ENCODE measurements at places on chromosomes 13 and 19. TPM values are rescaled to one million over a fixed set of nuclear protein-coding genes. Genes with fewer than 3 reads are reported as not detected.
A peak's percentile ranks its signal among the peaks of the same experiment; 100 is the strongest.

Gene ABCC4
- total RNA-seq = 11.2 TPM

Gene SF3A2
- 71.2 TPM for total RNA-seq

Gene BAX
- 165 TPM for total RNA-seq

Gene IZUMO2
- total RNA-seq = not detected

Gene SOX1
- total RNA-seq = not detected

Gene MCEMP1
- not detected for total RNA-seq

Gene LILRB4
- not detected for total RNA-seq

Gene CILP2
- total RNA-seq = 12.7 TPM

Gene ANGPTL8
- not detected for total RNA-seq

Gene ZNF180
- total RNA-seq = 4.7 TPM

Gene TRPM4
- total RNA-seq = 53.4 TPM

Gene FARP1
- total RNA-seq = 237 TPM

Gene ZNF221
- 8.7 TPM for total RNA-seq

Gene FGF22
- not detected for total RNA-seq

Gene STAP2
- total RNA-seq = 0.85 TPM

- no peak overlapping the region for H3K4me3 ChIP-seq
- no peak for DNase-seq
- H3K4me1 ChIP-seq = peaks cover 12% of the 10 kb centered on the region
- peaks cover 73% of the 10 kb centered on the region for H3K27me3 ChIP-seq
- no peaks in the 10 kb centered on the region for H3K36me3 ChIP-seq
Observed at GRCh38 chr13:112105244-112105681, 38.3 kb downstream of the SOX1 start.

GRCh38 chr13:25585000-25585399 is 213.2 kb downstream of the ATP8A2 start:
- H3K4me3 ChIP-seq = no peak overlapping the region
- no peaks in the 10 kb centered on the region for H3K4me1 ChIP-seq
- H3K27ac ChIP-seq = no peak overlapping the region

- no peak overlapping the region for H3K27ac ChIP-seq
- no peak for DNase-seq
- peaks cover 43% of the 10 kb centered on the region for H3K4me1 ChIP-seq
- no peak overlapping the region for H3K4me3 ChIP-seq
Observed at GRCh38 chr13:76329004-76329403, 557.2 kb downstream of the KCTD12 start.

DNA sequence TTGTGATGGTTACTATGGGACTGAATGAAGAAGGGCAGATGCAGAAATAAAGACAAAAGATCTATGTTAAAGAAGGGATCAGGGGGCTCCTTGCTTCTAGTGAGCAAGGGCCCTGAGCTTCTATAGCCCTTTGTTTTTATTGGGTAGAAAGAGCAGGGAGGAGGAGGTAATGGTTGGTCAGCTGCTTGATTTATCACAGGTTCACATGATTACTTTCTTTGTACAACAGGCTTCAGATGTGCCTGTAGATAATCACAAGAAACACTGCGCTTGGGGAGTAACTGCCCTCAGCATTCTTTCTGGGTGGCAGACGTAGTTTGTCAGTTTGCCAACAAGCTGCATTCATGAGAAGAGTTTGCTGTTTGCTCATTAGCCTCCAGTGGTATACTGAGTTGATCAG is 4.8 kb upstream of the ZNF439 start:
- no peak overlapping the region for H3K27ac ChIP-seq
- DNase-seq = no peak
- no peak overlapping the region for H3K4me3 ChIP-seq
- H3K27me3 ChIP-seq = no peaks in the 10 kb centered on the region
- H3K4me1 ChIP-seq = peaks cover 3% of the 10 kb centered on the region
- peaks cover 1% of the 10 kb centered on the region for H3K36me3 ChIP-seq

GRCh38 chr13:39641645-39642044 is 13.8 kb upstream of the COG6 start:
- H3K27ac ChIP-seq = no peak overlapping the region
- H3K27me3 ChIP-seq = peaks cover 11% of the 10 kb centered on the region

GRCh38 chr13:30866677-30867076 is 39.4 kb upstream of the MEDAG start:
- H3K27me3 ChIP-seq = no peaks in the 10 kb centered on the region
- no peaks in the 10 kb centered on the region for H3K36me3 ChIP-seq
- H3K4me3 ChIP-seq = no peak overlapping the region

DNA sequence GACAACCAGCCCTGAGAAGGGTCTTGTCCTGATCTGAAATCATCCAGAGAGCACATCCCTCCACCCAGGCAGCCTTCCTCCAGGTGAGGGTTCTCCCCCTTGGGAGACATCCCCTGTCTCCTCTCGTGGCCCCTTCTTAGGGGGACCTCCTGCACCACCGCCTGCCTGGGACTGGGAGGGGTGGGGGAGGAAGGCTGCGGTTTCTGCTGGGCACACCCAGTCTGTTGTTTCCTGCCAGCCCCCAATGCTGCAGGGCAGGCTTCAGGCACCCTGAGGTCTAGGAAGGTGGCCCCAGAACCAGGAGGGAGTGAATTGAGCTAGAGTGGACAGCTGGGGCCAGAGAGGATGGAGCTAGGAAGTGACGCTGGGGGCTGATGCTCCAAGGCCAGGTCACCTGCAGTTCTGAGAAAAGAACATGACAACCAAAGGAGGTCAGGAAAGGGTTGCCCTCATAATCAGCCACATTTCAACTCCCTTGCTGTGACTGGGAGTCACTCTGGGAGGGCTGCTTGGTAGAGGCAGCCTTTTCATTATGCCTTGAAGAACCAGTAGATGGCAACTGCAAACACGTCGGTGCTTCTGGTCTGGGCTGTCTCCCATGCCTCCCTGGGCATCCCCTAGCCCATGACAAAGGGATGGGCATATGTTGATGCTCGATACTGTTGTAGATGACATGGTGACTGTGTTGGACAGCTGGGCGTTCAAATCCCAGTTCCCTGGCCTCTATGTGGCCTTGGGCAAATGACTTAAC is 1.4 kb downstream of the ARHGEF18 start:
- DNase-seq = no peak
- H3K4me3 ChIP-seq = no peak overlapping the region
- H3K27me3 ChIP-seq = peaks cover 18% of the 10 kb centered on the region
- peaks cover 3% of the 10 kb centered on the region for H3K36me3 ChIP-seq
- H3K27ac ChIP-seq = no peak overlapping the region

DNA sequence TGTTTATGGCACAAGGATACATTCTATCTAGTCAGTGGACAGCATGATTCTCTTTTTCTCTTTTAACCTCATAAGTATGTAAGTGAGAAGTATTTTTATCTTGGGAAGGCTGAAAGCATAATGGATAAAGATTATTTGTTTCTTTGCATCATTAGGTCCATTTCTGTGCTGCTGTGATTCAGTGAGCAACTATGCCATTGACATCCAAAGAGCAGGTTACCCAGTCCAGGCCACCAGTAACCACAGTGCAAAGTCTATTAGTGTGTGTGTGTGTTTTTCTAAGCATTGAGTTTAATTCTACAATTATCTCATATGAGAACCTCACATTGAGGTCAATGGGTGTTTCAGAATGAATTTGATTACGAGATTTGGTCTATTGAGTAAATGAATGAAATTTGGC is 158.8 kb upstream of the DACH1 start:
- no peaks in the 10 kb centered on the region for H3K4me1 ChIP-seq
- no peak for DNase-seq
- H3K27ac ChIP-seq = no peak overlapping the region
- H3K36me3 ChIP-seq = peaks cover 3% of the 10 kb centered on the region

DNA sequence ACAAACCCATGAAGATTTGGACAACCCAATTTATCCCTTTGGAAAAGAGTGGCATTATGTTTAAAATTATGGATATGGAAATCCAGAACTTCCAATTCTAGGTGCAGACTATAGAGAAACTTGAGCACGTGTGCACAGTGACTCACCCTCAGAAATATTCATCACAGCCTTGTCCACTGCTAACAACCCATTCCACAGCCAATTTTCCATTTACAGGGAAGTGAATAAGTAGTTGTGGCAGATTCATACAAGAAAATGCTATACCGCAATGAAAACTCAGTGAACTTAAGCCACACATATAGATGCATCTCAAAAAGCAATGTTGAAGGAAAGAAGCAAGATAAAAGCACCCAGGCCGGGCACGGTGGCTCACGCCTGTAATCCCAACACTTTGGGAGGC is 133.3 kb downstream of the USP12 start:
- H3K27me3 ChIP-seq = no peaks in the 10 kb centered on the region
- H3K4me3 ChIP-seq = no peak overlapping the region
- H3K27ac ChIP-seq = peak overlapping the region; percentile 77
- DNase-seq = no peak
- peaks cover 74% of the 10 kb centered on the region for H3K4me1 ChIP-seq

- peaks cover 5% of the 10 kb centered on the region for H3K36me3 ChIP-seq
- no peak for DNase-seq
- peak overlapping the region; percentile 96 for H3K27ac ChIP-seq
- no peak overlapping the region for H3K4me3 ChIP-seq
- no peaks in the 10 kb centered on the region for H3K27me3 ChIP-seq
- H3K4me1 ChIP-seq = peaks cover 75% of the 10 kb centered on the region
Observed at GRCh38 chr13:97279913-97280312, 57.8 kb downstream of the MBNL2 start.

DNA sequence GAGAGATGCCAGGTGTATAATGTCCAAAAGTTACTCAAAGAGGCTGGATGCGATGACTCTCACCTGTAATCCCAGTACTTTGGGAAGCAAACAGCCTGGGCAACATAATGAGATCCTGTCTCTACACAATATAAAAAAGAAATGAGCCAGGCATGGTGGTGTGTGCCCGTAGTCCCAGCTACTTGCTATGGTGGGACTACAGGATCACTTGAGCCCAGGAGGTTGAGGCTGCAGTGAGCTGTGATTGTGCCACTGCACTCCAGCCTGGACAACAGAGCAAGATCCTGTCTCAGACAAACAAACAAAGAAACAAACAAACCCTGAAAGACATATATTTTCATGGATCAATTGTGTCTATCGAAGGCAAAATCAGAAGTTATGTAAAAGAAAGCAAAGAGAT is 54.3 kb upstream of the CYP2B6 start:
- DNase-seq = no peak
- H3K4me1 ChIP-seq = no peaks in the 10 kb centered on the region
- H3K36me3 ChIP-seq = no peaks in the 10 kb centered on the region

GRCh38 chr13:78709028-78709427 is 50.1 kb upstream of the OBI1 start:
- no peaks in the 10 kb centered on the region for H3K4me1 ChIP-seq
- no peaks in the 10 kb centered on the region for H3K36me3 ChIP-seq
- no peak overlapping the region for H3K27ac ChIP-seq
- no peak for DNase-seq

- H3K4me1 ChIP-seq = peaks cover 66% of the 10 kb centered on the region
- peaks cover 6% of the 10 kb centered on the region for H3K36me3 ChIP-seq
- H3K27ac ChIP-seq = peak overlapping the region; percentile 82
- H3K27me3 ChIP-seq = no peaks in the 10 kb centered on the region
- H3K4me3 ChIP-seq = no peak overlapping the region
Observed at GRCh38 chr13:101536079-101536478, 83.6 kb downstream of the ITGBL1 start.

GRCh38 chr13:19713186-19713965 is 69.4 kb downstream of the PSPC1 start:
- no peaks in the 10 kb centered on the region for H3K27me3 ChIP-seq
- no peak for DNase-seq
- H3K27ac ChIP-seq = peak overlapping the region; percentile 91
- H3K4me1 ChIP-seq = peaks cover 23% of the 10 kb centered on the region

DNA sequence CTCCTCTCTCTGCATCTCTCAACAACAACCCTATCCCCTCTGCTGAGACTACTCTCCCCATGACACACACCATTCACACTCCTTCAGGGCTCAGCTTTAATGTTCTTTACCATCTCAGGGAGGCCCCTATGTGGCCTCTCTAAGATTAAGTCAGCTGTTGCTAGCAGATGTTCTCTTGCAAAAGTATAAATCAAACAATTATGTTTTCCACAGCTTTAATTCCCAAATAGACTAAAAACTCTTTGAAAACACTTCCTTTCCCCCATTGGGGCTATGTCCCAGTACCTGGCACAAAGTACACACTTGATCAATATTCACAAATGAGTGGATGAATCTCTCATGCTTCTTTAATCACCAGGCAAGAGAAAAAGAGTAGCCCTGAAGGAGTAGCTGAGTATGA is 5.1 kb downstream of the PEG3 start:
- no peaks in the 10 kb centered on the region for H3K4me1 ChIP-seq
- no peaks in the 10 kb centered on the region for H3K27me3 ChIP-seq
- peaks cover 1% of the 10 kb centered on the region for H3K36me3 ChIP-seq
- no peak for DNase-seq
- no peak overlapping the region for H3K27ac ChIP-seq
